ENCODE measurements at places on chromosomes 7 and 10. TPM values are rescaled to one million over a fixed set of nuclear protein-coding genes. Genes with fewer than 3 reads are reported as not detected.

OR9A2 gene
- total RNA-seq: not detected

TMEM176B gene
- total RNA-seq: 0.13 TPM

EPHB6 gene
- total RNA-seq: 23.1 TPM

MRLN gene
- total RNA-seq: not detected

ANKRD30A gene
- total RNA-seq: not detected

CHAT gene
- not detected for total RNA-seq

MYOZ1 gene
- 0.06 TPM for total RNA-seq

AIMP2 gene
- 42.7 TPM for total RNA-seq

TBX20 gene
- total RNA-seq: 12.0 TPM

LIPK gene
- not detected for total RNA-seq

SFMBT2 gene
- 1.2 TPM for total RNA-seq

MYL10 gene
- not detected for total RNA-seq

DRGX gene
- total RNA-seq: not detected

CUZD1 gene
- total RNA-seq: 0.13 TPM

PLAC9 gene
- total RNA-seq: 73.6 TPM

CHST3 gene
- total RNA-seq: 46.1 TPM

FAM3C gene
- 101 TPM for total RNA-seq

SFTPA2 gene
- not detected for total RNA-seq

SKIDA1 gene
- 0.66 TPM for total RNA-seq

MXI1 gene
- total RNA-seq: 11.7 TPM

UPK3B gene
- 0.19 TPM for total RNA-seq

CPN1 gene
- total RNA-seq: not detected

CTAGE4 gene
- 0.66 TPM for total RNA-seq

ZNF727 gene
- 1.8 TPM for total RNA-seq

INHBA gene
- total RNA-seq: 58.7 TPM

SPDYE5 gene
- not detected for total RNA-seq

SLC26A3 gene
- not detected for total RNA-seq

SLC18A2 gene
- total RNA-seq: not detected

PLEKHA8 gene
- 8.9 TPM for total RNA-seq

CRTAC1 gene
- total RNA-seq: not detected

ZNF804B gene
- not detected for total RNA-seq

ITGB8 gene
- 5.7 TPM for total RNA-seq

SMKR1 gene
- total RNA-seq: not detected

NEUROG3 gene
- not detected for total RNA-seq

WDR37 gene
- 14.4 TPM for total RNA-seq

KCNIP2 gene
- total RNA-seq: 1.1 TPM

ENTPD1 gene
- 0.99 TPM for total RNA-seq

SLC18A3 gene
- not detected for total RNA-seq

PURB gene
- total RNA-seq: 15.7 TPM

HOXA6 gene
- total RNA-seq: not detected

LZTS2 gene
- 82.7 TPM for total RNA-seq

CYP3A4 gene
- total RNA-seq: not detected

PTF1A gene
- total RNA-seq: not detected

AKR1C8 gene
- total RNA-seq: not detected

APBB1IP gene
- total RNA-seq: not detected

AGBL3 gene
- total RNA-seq: 1.6 TPM

PRF1 gene
- total RNA-seq: not detected

CPVL gene
- 0.13 TPM for total RNA-seq

TMEM184A gene
- not detected for total RNA-seq

LBX1 gene
- total RNA-seq: not detected

ITGB1 gene
- 3,234 TPM for total RNA-seq

BNIP3 gene
- 66.3 TPM for total RNA-seq

CPA4 gene
- 0.92 TPM for total RNA-seq

DEPP1 gene
- 79.2 TPM for total RNA-seq

PRSS37 gene
- total RNA-seq: not detected

LRGUK gene
- 0.13 TPM for total RNA-seq

UNCX gene
- total RNA-seq: not detected

CASD1 gene
- total RNA-seq: 13.4 TPM

FRAT1 gene
- 1.7 TPM for total RNA-seq

Data from aortic smooth muscle cell (primary cell).